ENCODE measurements at places on chromosomes 5 and 9.

- no peak for DNase-seq
These were observed 337.4 kb downstream of the GLIS3 start for GRCh38 chr9:3962496-3962895.

- DNase-seq, result no peak
These were observed 477.1 kb downstream of the SPATA31A7 start for GRCh38 chr9:61666849-61667371.

DNA sequence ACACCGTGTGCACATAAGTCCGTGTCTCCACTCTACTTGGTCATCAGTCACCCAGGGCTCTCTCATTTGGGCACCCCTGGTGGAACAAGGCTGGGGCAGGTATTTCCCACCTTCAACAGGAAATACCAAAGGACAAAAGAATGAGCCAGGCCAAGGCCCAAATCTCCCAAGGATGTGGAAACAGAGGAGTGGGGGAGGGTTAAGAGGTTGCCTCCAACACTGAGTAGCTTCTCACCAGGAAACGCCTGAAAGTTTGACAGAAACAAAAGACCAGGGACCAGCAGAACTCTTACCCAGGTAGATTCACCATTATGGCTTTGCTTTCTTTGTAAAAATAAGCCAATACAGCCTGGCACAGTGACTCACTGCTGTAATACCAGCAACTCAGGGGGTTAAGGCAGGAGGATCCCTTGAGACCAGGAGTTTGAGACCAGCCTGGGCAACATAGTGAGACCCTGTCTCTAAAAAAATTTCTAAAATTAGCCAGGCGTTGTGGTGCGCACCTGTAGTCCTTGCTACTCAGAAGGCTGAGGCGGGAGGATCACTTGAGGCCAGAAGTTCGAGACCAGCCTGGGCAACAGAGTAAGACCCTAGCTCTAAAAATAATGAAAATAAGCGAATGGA lies 12.7 kb downstream of the SLC1A3 start:
- DNase-seq, result no peak

DNA sequence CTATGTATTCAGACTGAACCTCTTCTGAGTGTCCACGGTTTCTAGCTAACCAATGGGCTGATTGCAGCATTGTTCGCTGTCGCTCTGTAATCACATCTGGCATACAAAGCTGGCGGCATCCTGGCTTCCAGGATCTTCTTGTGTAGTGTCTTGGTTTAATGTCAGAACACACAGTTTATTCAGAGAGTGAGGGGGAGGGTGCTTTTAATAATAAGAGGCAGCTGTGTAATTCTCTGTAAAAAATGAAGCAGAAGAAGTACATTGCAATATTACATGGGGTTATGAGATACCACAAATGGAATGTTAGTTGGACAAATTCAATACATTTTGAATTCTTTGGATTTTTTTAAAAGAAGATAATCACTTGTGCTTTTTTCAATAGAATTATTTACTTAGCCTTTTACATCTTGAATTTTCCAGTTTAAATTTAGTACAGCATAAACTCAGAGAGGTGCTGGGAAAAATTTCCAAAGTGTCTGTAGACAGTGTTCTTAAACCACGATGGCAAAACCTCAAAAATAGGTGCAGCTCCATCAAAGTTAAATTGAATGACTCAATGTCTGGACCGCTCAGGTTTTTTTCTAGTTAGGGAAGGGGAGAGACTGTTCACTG lies 206.0 kb downstream of the PCSK1 start:
- no peak for DNase-seq

GRCh38 chr5:80208381-80208780 lies 47.5 kb downstream of the SERINC5 start:
- no peak for DNase-seq

GRCh38 chr5:133297293-133297692 lies 245.5 kb downstream of the HSPA4 start:
- no peak for DNase-seq

DNA sequence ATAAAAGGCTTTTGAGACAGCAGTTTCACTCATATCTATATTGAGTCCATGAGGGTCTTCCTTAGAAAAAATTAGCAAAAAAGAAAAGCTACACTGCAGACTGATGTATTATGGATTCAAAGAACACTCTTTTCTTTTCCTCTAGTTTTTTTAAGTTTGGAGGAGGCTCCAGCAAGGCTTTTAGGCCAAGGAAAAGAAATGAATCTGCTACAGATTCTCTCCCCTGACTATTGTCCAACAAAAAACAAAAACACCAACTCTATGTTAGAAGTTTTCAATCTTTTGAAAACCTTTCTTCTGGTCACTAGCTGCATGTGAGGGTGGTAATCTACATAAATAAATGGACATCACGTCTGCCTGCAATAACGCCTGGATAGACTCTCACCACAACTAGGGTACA lies 310.4 kb downstream of the ARL15 start:
- no peak for DNase-seq

- no peak for DNase-seq
These were observed 195.8 kb upstream of the CDH6 start for GRCh38 chr5:30997681-30998080.

GRCh38 chr9:116032683-116033440 lies 120.7 kb upstream of the PAPPA start:
- no peak for DNase-seq

- no peak for DNase-seq
These were observed 201.7 kb upstream of the OTULINL start for GRCh38 chr5:14379739-14380497.

- no peak for DNase-seq
These were observed 79.6 kb upstream of the RNU6ATAC start for GRCh38 chr9:134243778-134244467.

- DNase-seq, result no peak
These were observed 21.0 kb downstream of the TSC1 start for GRCh38 chr9:132923346-132923902.

GRCh38 chr9:135287627-135288026 lies 192.0 kb upstream of the PPP1R26 start:
- DNase-seq, result no peak

DNA sequence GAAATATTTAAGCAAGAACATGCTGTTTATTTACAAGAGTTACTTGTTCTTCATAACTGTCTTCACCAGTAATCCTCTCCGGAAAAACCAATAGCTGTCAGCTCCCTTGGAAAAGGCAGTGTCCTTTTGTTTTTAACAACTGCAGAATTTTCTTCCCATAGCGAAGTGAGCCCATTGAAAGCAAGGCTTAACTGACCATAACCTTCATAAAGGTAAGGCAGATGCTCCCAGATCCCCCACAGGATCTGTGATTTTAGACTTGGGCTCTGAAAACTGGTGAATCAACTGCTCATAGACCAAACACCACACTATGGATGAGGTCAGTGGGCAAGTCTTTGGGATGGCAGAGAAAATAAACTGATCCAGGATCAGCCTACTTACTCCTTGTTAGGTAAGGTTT lies 155.0 kb downstream of the GLIS3 start:
- DNase-seq, result no peak

DNA sequence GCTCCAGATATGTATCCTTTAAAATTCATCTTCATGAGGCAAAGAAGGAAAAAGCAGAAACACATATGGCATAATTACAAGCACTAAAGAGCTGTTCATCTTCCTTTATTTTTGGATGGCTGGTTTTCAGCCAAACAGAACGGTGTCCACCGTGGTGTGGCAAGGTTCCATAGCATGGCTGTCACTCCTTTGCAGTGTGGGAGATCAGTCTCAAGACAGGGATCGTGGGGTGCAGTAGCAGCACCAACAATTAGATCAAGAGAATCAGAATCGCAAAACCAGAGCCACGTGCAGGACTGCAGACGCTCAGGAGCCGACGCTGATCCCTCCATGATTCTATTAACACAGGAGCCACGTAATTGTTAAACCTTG lies 79.5 kb downstream of the SEMA4D start:
- DNase-seq, result no peak

DNA sequence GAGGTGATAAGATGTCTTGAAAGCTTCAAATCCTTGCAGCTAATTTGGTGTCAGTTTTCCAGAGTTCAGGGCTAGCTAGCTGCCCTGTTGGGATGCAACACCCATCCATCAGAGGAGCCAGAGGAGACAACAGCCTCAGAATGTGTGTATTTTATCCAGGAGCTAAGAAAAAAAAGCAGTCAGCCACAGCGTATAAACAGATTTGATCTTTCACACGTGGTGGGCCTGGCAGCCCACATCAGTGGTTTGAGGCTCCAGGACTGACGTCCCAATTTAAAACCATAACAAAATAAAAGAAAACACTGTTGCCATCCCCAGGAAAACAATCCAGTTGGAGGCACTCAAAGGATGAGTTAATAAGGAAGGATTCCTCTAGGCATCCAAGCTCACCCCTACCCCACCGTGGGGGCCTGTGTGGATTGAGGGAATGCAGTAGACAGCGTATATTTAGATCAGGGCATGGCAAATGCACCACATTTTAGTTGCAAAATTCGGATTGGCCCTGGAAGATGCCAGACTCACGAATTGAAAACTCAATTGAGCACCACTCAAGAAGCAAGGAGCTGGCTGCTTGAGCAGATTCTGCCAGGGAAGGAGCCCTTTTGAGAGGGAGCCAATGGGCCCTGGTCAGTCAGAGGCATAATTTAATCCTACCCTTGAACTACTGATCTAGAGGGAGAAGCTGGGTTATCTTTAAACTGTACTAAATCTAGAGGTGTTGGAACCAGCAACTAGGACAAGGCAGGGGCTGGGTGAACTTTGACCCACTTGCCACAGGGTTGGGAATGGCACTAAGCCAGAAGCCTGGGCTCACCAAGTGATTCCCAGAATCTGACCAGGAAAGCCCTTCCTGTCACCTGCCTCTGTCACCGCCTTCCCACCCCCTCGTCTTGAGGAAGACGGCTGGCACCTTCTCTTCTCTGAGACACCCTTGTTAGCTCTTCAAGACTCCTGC lies 17.5 kb downstream of the ADRA1B start:
- no peak for DNase-seq

DNA sequence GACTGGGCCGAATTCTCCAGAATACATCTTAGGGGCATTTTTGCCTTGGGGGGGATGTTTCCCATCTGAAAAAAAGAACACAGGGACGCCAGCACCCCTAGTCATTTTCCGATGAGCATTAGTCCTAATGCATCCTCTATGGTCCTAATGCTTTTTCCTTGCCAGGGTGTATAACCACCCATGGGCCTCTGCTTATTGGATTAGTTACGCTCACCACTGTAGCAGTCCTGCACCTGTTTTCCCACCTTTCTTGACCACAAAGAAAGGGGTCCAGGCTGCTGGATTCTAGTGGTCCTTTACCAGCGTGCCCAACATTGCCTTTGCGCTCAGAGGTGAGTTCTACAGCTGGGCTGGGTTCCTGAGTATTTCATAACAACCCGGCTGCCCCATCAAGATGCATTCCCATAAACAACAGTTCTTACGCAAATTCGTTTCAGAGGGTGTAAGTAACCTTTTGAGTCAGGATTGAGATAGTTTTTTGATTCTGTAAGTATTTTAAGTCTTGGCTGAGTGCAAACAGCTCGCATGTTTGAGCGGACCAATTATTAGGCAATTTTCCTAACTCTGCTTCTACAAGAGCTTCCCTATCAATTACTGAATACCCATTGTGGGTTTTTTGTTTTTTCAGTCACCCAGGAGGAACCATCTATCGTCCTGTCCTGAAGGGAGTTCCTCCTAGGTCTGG lies 135.1 kb downstream of the DROSHA start:
- DNase-seq, result no peak

DNA sequence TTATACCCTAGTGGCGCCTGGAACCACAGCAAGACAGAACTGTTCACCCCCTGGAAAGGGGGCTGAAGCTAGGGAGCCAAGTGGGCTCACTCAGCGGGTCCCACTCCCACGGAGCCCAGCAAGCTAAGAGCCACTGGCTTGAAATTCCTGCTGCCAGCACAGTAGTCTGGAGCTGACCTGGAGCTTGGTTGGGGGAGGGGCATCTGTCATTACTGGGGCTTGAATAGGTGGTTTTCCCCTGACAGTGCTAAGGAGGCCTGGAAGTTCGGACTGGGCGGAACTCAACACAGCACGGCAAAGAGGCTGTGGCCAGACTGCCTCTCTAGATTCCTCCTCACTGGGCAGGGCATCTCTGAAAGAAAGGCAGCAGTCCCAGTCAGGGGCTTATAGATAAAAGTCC lies 19.5 kb downstream of the BTNL3 start:
- no peak for DNase-seq

DNA sequence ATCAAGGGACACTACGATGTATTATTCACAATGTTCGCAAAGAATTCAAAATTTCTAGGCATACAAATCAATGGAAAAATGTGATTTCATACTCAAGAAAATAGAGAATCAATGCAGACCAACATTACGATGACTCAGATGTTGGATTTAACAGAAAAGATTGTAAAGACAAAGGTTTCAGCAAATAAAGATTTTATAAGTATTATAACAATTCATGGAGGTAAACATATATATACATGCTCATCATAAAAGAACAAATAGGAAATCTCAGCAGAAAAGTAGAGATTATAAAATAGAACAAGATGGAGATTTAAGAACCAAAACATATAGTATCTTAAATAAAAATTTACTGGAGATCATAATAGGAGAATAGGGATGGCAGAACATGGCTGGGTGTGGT lies 93.4 kb upstream of the JAK2 start:
- DNase-seq, result no peak

DNA sequence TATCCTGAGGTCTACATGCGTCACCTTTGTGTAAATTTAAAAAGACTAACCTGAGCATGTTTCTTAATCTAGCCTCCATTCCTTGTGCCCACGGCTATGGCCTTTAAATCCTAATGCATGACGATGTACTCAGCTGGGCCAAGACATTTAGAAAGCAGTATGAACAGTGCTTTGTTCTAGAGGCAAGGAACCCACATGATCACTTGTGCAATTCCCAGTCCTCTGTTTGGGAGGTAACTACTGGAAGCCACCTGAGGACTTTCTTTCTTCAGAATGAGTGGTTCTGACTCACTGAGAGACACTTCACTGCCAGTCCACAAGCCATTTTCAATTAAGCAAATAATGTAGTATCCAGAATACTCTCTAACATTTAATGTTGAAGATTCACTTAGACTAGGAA lies 181.3 kb downstream of the RAB3C start:
- no peak for DNase-seq

DNA sequence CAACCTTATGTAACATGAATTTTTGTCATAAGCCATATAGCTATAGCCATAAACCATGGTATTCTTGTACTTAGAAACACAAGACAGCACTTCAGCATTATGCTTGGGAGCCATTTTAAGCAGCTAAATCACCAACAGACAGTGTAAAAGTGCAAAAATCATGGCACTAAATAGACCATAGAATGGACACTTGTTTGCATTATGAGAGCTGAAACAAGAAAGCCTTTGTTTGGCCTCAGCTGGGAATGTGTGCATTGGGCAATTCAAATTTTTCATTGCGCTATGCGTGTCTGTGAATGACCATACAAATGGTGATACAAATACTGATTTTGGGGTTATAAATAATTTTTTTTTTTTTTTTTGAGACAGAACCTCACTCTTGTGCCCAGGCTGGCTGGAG lies 23.7 kb downstream of the KDM4C start:
- no peak for DNase-seq

- peak; percentile 44 for DNase-seq
These were observed 23.9 kb downstream of the C5orf15 start for GRCh38 chr5:133944263-133945185.

GRCh38 chr5:160081495-160081894 lies 37.8 kb downstream of the PWWP2A start:
- no peak for DNase-seq

GRCh38 chr9:77751341-77752091 lies 103.4 kb upstream of the GNA14 start:
- DNase-seq, result peak; percentile 42

Measured in SW 1271 (cell line).